ENCODE measurements at places on chromosomes 7 and 10.

- DNase-seq: no peak
Measured at GRCh38 chr7:151271699-151272355, 23.3 kb upstream of the SMARCD3 start.

GRCh38 chr7:31335161-31335856 is 5.2 kb downstream of the NEUROD6 start:
- no peak for DNase-seq

- no peak for DNase-seq
Measured at GRCh38 chr7:6167004-6167551, 105.3 kb downstream of the CYTH3 start.

GRCh38 chr7:86953653-86954336 is 105.7 kb downstream of the ELAPOR2 start:
- DNase-seq: no peak

DNA sequence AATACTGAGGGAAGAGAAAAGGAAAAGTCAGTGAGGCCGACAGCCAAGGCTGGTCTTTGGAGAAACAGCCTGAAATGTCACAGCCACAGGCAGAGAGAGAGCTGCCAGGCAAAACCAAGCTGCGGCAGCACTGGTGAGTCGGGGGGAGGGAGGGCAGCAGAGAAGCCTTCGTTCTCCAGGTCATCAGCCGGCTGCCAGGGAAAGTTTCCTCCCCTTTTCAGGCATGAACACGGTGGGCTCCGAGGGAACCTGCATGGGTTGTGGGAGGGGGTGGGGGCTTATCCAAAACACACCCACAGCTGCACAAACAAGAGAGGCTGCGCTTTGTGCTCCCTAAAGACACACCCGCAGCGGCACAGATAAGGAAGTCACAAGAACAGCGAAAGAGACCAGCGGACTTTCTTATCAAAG is 62.3 kb upstream of the NKX6-2 start:
- no peak for DNase-seq

- no peak for DNase-seq
Measured at GRCh38 chr7:75905785-75906604, 9.0 kb upstream of the POR start.

DNA sequence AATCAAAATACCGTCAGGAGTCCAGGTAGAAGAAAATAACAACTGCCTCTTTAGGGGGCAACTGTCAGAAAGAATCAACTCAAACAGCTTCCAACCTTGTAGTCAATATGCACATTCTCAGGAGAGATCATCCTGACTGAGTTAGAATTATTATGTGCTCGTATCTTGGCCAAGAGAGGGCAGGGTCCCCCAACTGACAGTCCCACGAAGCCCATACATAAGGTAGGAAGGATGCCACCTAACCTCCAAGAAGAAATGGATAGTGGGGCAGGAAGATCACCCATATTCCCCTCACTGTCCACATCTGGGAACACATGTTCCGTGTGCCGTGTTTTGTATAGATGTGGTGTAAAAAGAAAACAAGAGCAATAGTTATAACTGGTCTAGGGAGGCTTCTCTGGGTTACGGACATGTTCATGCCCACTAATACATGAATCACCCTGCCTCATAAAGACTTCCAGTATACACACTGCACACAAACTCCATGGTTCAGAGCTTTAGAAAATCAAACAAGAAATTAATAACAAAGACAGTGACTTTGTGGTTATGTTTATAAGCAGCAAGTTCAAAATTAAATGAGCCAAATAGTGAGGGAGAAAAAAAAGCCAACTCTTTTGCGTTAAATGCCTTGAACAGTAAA is 295.6 kb downstream of the FGFR2 start:
- DNase-seq: no peak

DNA sequence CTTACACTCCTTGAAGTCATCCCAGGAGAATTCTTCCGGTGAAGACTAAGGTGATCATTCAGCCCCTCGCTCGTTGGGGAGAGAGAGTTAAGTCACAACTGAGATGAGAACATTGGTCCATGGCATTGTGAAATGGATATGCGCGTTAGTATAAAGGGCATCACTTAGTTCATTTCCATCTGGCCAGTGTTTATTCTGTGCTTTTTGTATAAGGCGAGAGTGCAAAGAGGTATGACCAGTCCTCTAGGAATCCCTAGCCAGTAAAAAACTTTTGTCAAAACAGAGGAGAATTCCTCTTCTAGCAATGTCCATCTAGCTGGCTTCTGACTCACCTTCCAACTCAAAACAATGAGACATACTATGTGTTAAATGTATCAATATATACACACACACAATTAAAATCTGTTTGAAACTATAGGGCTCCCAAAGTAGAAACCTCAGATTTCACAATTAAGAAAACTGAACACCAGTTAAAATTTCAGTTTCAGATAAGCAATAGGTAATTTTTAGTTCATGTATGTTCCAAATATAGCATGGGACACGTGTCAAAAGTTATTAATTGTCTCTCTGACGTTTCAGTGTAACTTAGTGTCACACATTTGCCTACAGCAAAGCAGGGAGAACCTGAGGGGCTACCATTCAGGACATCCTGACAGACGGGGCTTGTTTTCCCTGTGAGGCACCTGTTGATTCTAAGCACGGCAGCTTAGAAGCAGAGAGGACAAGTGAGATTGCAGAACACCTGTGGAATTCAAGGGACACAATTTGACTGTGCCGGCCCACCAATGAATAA is 158.9 kb downstream of the KLF6 start:
- peak; percentile 52 for DNase-seq

DNA sequence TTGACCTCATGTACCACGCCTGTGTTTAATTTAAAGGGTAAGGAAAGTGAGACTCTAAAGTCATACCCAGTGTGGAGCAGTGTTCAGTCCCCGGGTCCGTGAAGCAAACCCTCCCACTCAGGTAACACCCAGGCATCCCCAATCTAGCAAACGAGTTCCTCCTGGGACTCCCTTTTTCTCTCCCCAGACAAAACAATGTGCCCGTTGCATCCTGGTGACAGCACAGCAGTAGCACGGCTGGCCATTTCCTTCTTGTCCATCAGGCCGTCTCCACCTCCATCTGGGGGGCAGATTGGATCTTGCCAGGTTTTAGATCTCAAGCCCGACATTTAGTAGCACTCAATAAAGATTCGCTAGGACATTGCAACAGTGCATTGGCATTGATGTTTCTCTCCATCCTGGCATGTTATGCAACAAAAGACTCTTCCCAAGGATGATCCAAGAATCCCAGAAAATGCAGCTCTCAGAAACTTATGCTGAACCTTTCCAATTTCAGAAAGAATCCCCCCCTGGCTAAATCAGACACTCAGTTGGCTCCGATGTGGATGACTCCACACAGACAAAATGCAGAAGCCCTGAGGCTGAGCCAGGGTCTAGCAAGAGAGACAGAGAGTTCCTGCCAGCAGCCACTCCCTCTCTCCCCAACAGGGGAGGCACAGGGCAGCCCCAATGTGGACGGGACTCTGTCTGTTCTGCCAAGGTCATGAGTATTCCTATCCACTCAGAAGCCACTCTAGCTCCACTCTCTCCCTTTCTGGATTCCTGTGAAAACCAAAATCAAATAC is 274.5 kb upstream of the MGMT start:
- DNase-seq: no peak

DNA sequence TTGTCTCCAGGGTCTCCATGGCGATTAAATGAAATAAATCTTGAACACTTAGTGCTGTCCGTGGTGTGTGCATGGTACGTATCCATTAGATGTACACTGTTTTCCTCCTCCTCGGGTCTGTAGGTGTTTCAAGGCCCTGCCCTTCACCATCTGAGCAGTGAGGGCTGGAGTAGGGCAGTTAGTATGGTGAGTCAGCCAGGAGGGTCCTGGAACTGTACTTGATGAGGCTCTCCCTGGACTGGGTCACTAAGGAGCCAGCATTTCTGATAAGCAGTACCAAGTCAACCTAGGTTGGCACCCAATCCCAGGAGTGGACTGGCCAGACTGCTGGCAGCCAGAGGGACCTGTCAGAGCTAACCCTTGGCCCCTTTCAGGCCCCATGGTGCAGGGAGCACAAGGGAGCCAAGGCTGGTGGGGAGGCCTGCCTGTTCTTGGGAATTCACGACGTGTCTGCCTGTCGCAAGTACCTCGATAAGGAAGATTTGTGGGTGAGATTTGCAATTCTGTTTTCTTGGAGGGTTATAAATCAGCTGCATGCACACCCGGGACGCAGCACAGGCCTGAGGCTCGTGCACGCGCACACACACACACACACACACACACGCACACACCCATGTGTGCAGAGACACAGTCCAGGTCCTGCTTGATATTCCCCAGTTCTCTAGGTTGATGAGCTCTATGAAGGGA is 114.2 kb downstream of the ZMIZ1 start:
- DNase-seq: no peak

DNA sequence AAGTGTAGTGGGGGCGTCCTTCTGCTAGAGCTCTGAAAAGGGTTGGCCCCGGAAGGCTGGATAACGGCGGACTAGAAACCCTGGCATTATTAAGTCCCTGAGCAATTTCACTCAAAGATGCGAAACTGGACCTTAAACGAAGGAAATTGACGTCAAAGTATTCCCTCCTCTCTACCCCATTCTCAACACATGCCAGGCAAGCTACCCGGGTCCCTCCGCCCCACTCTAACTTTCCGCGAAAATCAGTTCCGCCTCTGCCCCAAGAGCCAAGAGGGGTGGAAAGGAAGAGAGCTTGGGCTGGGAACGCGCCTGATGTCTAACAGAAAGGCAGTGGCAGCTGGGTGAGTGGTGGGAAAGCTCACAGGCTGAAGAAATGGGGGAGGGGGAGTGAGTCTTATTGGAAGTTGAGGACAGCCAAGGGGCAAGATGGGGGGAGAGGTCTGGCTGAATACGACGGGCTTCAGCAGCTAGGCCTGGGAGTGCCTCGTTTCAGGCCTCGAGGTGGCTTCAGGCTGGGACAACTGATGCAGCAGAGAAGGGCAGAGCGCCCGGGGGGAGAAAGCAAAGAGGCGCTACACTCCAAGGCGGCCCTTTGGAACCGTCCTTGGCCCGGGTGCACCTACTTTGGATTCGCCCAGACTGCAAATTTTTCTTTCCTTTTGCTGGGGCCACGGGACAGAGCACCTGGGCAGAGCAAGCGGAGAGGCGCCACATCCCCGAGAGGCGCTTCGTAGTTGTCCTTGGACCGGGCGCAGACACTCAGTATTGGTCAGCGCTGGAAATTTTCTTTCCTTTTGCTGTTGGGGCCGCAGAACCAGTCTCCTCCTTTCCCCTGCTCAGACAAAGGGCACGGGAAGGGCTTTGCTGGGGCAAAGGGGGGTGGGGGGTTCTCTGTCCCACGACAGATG is 2.0 kb upstream of the FEZF1 start:
- DNase-seq: no peak

GRCh38 chr10:118007773-118008172 is 39.0 kb downstream of the RAB11FIP2 start:
- DNase-seq: no peak

- DNase-seq: no peak
Measured at GRCh38 chr7:28137463-28137862, 43.1 kb downstream of the JAZF1 start.

DNA sequence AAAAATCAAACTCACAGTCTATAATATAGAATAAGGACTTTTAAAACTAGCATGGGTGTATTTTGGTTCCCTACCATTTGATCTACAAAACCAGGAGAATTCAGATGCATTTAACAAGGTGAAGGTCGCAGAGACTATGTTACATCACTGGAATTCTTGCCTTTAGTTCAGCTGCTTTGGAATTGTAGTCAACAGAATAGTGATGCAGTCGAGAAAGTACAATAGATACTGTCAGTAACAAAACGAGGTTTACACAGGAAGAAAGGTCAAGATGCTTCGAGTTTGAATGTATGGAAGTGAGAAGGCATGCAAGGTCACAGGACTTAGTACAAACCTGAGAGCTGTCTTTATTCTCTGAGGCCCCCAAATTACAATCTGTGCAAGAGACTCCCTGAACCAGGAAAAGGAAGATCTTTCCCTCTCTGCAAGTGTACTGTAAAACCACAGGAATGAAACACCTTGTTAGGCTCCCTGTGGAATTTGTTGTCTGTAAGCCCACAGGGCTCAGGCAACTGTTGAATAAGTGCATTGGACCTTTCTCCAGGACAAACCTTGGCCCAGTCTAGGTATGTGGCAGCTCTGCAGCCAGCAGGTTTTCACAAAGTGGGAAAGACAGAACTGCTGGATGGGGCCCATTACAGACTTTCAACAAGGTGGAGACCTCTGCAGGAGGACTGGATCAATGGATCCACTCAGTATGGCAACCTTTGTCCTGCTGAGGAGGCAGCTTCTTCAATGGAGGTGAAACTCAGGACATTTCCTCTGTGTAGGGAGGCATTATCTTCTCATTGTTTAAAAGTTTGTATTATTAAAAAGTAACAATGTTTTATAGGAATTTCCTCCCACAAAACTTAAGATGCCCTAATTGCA is 101.1 kb upstream of the GSDME start:
- DNase-seq: no peak

DNA sequence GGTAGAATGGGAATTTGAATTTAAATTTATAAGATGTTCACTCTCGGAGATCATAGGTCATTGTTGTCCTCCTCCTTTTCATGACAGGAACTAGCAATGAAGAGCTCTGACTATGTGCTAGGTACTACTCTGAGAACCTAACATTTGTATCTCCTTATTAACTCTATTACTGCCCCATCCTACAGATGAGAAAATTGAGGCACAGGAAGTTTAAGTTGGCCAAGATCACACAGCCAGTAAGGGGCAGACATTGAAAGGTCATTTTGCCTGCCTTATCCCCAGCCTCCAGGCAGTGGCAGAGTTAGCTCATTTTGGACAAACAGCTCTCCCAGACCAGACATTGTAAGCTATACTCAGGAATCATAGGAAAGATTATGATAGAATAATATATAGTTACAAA is 6.0 kb downstream of the SRGN start:
- DNase-seq: no peak

GRCh38 chr7:84524714-84525694 is 330.4 kb upstream of the SEMA3A start:
- peak; percentile 53 for DNase-seq

- DNase-seq: no peak
Measured at GRCh38 chr10:48833674-48834073, 106.0 kb downstream of the LRRC18 start.

- DNase-seq: no peak
Measured at GRCh38 chr10:10418387-10418786, 599.3 kb upstream of the CELF2 start.

DNA sequence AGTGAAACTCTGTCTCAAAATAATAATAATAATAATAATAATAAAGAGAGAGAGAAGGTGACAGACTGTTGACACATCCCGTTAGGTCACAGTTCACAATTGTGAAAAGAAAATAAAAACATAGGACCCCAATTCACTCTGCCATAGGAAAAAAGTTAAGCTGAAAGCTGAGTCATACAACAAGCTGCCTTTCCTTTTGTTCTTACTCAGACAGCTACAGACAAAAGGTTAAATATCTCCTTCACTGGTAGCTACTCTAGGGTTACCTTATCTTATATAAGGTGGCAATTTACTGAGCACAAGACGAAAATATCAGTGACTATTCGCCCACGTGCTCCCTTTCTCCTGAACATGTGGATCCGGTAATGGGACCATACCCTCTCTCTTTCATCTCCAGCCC is 17.5 kb downstream of the TUBAL3 start:
- no peak for DNase-seq

DNA sequence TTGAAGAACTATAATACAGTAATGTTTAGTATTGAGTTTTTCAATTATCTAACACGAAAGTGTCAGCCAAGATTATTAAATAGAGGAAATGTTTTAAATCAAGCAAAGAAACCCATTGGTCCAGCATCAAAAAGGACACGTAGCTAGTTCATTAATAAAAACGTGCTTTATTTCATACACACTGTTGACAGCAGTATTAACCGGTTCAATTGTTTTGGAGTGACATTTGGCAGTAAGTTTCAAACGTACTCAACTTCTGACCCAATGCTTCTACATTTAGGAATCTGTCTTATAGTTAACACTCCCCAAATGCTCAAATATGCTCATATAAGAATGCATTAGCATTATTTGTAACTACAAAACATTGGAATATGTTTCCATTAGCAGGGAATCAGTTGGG is 41.3 kb downstream of the SLC16A12 start:
- no peak for DNase-seq
